ENCODE measurements at places on chromosomes 11 and 22.

- DNase-seq = no peak
Observed at GRCh38 chr11:76629116-76629852, 41.3 kb downstream of the LRRC32 start.

DNA sequence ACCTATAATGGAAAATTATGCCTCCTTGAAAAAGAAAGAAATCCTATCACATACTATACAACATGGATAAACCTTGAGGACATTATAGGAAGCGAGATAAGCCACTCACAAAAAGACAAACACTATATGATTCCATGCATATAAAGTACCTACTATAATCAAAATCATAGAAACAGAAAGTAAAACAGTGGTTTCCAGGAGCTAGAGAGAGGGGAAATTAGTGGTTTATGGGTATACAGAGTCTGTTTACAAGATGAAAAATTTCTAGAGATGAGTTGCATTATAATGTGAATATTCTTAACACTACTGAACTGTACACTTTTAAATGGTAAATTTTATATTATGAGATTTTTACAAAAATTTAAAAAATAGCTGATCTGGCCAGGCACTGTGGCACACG, 40.5 kb upstream of the ARHGAP42 start:
- DNase-seq = no peak

- peak; percentile 31 for DNase-seq
Observed at GRCh38 chr11:27392278-27393114, 29.5 kb upstream of the CCDC34 start.

- DNase-seq = no peak
Observed at GRCh38 chr11:2580571-2581001, 119.2 kb downstream of the KCNQ1OT1 start.

DNA sequence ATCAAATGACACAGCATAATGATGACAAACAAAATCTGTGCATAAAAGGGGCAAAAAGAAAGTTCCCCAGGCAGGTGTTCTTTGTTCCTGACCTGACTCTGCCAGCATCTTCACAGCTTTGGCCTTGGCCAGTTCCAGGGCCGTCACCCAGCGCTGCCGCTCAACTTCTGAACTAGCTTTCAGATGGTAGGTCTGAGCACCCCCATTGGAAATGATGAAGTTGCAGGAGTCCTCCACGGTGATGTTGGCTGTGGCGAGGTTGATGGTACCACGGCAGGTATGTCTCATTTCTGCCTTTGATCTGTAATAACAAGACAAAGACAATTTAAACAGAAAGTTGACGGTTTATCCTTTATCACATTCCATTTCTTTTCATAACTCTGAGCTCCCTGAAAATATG, 5.3 kb downstream of the OSBP start:
- DNase-seq = no peak

- DNase-seq = peak; percentile 91
Observed at GRCh38 chr11:117281159-117281558, 10.0 kb upstream of the BACE1-AS start.

Data from astrocyte of the cerebellum (primary cell).